ENCODE measurements at places on chromosomes 16 and 17.

DNA sequence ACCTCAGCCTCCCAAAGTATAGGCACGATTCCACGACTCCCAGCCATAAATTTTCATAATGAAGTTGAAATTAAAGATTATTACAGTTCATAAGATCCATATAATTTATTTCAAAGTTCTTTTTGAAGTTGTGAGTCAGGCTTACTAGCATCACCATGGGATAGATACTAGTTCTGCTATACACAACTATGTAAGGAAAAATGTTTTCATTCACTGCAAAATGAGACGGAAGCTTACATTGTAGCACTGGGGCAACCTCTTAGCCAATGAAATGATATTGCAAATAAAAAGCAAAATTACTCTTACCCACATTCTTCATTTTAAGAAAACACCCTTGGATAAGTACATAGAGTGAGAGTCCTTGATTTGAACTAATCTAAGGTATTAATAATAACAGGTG, 18.8 kb upstream of the MARCHF10 start:
- DNase-seq: no peak

GRCh38 chr16:79264237-79265109, 336.1 kb downstream of the MAF start:
- DNase-seq: no peak

DNA sequence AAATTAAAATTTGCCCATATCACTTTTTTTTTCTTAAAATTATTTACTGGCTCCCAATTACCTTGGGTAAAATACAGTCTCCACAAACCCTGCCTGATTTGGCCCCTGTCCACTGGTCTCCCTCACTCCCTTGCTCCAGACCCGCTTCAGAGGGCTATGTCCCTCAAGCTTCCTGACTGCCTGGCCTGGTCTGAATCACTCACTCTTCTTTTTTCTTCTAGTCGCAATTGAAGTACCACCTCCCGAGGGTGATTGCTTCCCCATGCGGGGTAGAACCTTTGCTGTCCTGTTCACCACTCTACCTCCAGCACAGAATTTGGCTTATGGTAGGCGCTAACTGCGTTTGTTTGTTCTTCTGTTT, 598 bp upstream of the PGAP3 start:
- DNase-seq: no peak

DNA sequence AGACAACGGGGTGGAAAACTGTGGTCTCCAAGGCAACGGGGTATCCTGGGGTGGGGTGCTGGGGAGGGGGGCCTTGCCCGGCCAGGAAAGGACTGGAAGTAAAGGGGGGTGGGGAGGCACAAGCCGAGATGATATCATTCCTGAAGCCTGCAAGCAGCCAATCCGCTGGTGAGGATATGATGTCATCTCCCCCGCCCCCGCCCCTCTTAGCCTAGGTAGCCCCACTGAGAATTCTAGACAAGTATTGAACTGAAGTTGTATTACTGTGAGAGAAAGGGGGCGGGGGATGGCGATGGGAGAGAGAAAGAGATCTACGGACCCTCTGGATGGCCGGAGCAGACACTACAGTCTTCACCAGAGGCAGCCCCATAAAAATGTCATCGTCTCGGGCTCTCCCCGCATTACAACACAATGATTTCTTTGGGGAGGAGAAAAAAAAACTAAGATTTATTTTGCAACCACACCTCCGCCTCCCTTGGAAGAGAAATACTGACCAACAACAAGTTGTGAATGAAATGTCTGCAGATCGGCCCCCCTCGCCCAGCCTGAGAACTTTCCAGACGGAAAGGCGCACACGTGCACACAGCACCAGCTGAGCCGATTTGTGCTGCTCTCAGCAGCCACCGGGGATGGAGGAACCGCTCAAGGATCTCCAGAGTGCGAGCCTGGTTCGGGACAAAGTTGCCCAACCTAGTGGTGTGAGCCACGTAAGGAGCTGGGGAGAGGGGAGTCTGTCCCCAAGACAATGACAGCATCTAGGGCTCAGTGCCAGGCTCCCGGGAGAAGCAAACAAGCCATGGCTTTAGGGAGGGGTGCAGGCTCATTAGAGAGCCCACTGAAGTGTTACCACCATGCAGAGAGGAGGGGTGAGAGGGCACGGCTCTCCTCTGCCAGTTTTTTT, 222.1 kb downstream of the SOX9 start:
- no peak for DNase-seq

GRCh38 chr16:63223851-63224250, 1187.6 kb upstream of the CDH8 start:
- DNase-seq: no peak

GRCh38 chr16:58507195-58507962, 7.4 kb downstream of the NDRG4 start:
- DNase-seq: no peak

DNA sequence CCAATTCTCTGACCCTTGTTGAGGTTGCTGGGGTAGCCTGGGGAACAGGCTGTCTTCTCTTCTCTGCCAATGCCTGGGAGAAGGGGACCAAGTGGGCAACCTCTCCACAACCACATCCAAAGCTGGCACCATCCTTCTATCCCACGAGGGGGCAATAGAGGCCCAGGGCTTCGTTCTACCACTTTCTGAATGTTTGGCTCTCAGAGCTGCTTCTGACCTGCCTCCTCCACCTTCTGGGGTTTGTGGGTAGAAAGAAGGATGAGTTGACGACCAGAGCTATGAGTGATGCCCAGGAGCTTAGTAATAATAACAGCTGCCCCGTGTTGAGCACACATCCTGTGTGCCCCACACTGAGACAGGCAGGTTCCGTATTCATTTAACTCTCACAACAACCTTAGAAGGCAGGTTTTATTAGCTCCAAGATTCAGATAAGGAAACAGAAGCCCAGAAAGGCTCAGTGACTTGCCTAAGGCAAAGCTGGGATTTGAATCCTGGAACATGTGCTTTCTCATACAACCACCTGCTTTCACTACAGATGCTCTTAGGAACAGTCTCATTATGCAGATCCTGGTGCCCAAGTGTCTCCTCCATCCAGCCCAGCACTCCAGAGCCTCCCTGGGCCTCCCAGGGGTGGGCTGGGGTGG, 11.1 kb downstream of the TSPOAP1 start:
- DNase-seq: peak; percentile 54

DNA sequence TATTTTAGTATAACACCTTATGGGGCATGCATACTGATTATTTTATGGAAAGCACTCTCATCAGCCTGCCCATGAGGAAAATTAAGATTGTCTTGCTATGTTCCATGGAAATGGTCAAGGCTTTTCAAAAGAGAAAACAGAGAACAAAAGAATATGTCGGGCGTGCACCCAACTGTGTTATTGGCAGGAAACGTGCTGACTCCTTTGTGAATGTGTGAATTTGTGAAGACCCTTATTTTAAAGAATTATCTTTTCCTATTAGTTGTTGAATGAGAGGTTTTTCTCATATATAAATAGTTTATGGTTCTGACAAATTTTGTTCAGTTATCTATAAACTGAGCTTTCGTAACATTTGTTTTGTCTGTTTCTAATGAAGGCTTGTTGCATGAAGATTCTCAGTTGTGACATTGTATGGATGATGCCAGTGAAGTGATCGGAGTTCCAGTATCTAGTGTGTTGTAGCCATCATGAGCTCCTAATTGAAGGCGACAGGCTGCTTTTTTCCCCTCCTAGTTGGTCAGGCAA, 180.0 kb downstream of the BCAS3 start:
- DNase-seq: no peak

- no peak for DNase-seq
Observed at GRCh38 chr17:50618300-50618699, 16.4 kb upstream of the ABCC3 start.

- no peak for DNase-seq
Observed at GRCh38 chr16:2364638-2365210, 24.2 kb upstream of the ABCA3 start.

DNA sequence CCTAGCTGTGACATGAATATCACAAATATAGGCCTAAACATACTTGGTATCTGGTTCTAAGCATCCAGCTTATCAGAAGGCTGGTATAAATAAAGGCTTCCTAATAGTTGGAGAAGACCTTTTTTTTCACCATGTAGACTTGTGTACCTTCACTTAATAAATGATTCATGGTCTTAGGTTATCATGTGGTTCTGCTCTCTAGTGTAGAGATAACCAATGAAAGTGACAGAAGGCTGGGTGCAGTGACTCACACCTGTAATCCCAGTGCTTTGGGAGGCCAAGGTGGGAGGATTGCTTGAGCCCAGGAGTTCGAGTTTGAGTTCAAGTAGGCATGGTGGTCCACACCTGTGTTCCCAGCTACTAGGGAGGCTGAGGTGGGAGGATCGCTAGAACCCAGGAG, 3.1 kb downstream of the DDX19A start:
- no peak for DNase-seq

GRCh38 chr17:57493625-57494024, 237.3 kb downstream of the MSI2 start:
- DNase-seq: no peak

DNA sequence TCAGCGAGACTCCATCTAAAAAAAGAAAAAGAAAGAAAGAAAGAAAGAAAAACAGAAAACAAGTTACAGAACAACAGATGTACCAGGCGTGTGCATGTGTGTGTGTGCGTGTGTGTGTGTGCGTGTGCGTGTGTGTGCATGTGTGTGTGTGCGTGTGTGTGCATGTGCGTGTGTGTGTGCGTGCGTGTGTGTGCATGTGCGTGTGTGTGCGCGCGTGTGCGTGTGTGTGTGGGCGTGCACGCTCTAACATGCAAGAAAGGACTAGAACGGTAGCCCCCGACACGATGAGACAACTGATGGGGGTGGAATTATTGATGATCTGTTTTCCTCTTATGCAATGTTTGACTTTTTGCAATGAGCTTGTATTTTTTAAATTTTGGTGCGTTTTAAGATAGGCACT, 1.6 kb downstream of the ALDH3A1 start:
- DNase-seq: no peak

GRCh38 chr17:62572888-62573401, 54.5 kb upstream of the MRC2 start:
- DNase-seq: no peak

- DNase-seq: peak; percentile 46
Observed at GRCh38 chr16:88737298-88738150, 31.2 kb downstream of the CTU2 start.

DNA sequence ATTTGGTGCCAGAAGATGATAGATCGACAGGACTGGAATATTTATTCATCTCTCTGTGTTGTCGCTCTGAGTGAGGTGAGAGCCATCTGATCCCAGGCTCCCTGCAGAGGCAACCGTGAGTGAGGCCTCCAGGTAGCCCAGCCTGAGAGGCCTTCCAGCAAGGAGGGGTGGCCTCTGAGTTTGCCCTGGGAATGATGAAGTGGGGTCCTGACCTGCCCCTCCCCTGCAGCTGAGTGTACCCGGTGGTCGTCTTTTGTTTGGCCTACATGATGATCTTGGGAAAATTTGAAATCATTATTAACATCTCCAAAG, 86.4 kb downstream of the CBLN1 start:
- no peak for DNase-seq

- no peak for DNase-seq
Observed at GRCh38 chr16:89268987-89269735, 51.7 kb downstream of the ZNF778 start.
